Activated naive CD8-positive, alpha-beta T cell treated with anti-CD3 and anti-CD28 coated beads, Interleukin-2, amount 50 U/mL, for 24 hours (primary cell): ENCODE measurements at places on chromosomes 7 and 10.
A peak's percentile ranks its signal among the peaks of the same experiment; 100 is the strongest.

- DNase-seq = no peak
Observed at GRCh38 chr10:49083261-49083660, 32.1 kb downstream of the VSTM4 start.

GRCh38 chr10:112335111-112335867 lies 38.6 kb upstream of the ACSL5 start:
- DNase-seq = no peak

GRCh38 chr10:130136226-130137089 lies at the start of gene GLRX3:
Gene GLRX3 (plus strand): TSS chr10:130136391. CDS start chr10:130136421, 30 bp downstream.
- peak; percentile 91 for DNase-seq

GRCh38 chr7:150739033-150739432 lies 1.8 kb downstream of the GIMAP5 start:
- no peak for DNase-seq

DNA sequence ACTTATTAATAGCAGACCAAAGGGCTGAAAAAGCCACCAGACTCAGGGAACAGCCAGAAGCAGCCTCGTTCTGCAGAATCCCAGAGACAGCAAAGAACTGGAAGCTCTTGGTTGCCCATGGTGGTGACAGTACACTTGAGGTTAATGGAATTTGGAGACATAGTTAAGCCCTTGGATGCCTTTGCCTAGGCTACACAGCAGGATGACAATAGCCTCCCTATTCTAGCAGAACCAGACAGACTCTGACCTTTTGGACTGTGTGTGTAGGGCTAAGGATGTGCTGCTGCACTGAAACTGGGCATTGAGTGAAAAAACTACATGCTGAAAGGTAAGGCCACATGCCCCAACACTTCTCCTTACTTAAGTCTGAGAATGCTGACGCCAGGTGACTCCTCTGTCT lies 22.7 kb downstream of the OTUD1 start:
- no peak for DNase-seq

GRCh38 chr10:78589687-78590086 lies 479.1 kb upstream of the ZMIZ1 start:
- DNase-seq = no peak

DNA sequence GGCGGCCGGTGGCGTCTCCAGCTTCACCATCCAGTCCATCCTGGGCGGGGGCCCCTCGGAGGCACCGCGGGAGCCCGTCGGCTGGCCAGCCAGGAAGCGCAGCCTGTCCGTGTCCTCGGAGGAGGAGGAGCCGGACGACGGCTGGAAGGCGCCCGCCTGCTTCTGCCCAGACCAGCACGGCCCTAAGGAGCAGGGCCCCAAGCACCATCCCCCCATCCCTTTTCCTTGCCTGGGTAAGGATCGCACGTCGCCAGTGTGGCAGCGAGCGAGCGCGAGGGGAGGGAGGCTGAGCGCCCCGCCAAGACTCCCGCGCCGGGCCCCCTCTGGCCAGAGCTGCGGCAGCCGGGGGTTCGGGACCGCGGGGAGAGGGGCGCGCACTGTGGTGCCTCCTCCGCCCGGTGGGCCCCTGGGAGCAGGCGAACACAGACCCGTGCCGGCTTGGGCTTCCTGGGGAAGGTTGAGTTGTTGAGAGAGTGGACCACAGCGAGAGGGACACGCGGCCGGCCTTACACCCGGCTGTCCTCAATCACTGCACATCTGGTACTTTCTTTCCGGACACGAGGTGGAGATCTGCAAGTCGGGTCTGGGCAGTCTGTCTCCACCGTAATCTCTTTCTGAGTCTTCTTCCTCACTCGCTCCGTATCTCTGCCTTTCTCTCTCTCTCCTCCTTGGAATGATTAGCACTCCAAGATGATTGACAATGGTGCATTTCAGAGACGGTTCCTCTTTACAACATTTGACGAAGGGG lies 652 bp downstream of the HMX2 start:
- no peak for DNase-seq

- no peak for DNase-seq
Observed at GRCh38 chr10:10403762-10404161, 613.9 kb upstream of the CELF2 start.

DNA sequence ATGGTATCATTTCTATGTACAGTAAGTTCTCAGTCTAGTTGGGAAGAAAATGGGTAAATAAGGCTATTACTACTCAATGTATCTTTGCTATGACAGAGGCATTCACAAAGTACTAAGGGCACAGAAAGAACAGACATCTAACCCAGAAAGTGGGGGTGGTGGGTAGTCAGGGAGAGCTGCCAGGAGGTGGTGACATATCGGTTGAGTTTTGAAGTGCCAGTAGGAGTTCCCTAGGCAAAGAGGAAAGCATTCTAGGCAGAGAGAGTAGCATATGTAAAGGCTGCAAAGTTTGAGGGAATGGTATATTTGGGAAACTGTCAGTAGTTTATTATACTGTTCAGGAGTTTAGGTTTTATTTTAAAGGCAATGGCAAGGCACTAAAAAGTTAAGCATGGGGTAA lies 282.8 kb downstream of the PHTF2 start:
- no peak for DNase-seq

GRCh38 chr7:2037808-2038522 lies 194.8 kb downstream of the MAD1L1 start:
- no peak for DNase-seq
